Stimulated activated naive CD4-positive, alpha-beta T cell treated with Interleukin-2 at 50 U/mL for 16 hours (primary cell): ENCODE measurements at places on chromosomes 6 and 20.

DNA sequence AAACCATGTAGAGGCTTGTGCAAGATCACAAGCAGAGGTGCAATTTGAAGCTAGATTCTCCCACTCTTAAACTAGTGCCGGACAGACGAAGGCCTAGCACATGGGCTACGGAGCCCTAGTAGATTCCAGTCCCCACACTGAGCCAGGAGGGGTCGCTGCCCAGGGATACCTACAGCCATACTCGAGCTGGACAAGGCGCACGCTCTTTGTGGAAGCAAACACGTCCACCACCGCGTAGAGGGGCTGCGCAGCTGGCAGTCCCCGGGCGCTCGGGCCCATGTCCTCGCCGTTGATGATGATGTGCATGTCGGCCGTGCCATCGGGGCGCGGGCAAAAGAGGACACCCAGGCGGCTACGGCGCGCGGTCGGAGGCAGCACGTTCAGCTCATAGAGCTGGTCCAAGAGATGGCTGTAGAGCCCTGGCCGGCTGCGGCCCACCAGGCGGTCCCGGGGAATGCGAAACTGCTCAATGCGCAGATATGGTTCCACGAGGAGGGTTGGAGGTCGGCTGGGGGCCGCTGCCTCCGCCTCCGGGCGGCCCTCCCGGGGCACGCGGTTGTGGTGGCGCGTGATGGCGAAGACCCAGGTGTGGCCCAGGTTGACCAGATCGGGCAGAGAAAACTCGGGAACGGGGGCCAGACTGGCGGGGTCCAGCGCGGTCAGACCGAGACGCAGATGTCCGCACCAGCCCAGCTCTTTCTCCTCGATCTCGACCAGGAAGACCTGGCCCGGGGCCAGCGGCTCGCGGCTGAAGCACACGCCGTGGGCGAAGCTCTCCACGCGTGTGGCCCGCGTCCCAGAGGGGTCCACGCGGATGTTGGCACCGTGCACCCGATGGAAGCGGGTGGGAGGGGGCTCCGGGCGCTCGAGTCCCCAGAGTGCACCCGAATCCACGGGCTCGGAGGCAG is 677 bp downstream of the NEURL2 start:
- peak; percentile 24 for DNase-seq

- DNase-seq: no peak
Measured at GRCh38 chr6:139640448-139640847, 266.0 kb upstream of the CITED2 start.

DNA sequence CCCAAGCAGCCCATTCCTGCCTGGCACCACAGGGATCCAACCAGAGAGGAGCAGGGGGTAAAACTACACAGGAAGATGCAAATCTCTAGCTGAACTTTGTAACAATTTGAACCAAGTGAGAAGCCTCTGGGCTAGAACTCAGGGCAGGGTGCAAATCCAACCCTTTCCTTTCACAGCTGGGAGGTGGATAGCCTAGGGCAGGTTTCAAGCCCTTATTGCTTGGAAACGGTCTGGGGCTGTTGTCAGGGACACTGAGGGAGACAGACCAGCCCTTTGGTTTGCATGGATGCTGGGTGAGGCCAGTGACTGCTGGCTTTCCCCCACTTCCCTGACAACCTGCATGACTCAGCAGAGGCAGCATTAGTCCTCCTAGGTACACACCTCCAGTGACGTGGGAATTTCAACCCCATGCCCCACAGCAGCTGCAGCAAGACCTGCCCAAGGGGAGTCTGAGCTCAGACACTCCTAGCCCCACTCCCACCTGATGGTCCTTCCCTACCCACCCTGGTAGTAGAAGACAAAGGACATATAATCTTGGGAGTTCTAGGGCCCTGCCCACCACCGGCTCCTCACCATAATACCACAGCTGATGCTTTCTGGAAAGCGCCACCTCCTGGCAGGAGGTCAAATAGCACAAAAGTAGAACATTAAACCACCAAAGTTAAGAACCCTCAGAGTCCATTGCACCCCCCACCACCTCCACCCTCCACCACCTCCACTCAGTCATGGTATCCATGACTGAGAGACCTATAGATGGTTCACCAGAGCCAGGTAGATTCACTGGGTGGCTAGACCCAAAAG is 797.7 kb upstream of the MAN1A1 start:
- no peak for DNase-seq

DNA sequence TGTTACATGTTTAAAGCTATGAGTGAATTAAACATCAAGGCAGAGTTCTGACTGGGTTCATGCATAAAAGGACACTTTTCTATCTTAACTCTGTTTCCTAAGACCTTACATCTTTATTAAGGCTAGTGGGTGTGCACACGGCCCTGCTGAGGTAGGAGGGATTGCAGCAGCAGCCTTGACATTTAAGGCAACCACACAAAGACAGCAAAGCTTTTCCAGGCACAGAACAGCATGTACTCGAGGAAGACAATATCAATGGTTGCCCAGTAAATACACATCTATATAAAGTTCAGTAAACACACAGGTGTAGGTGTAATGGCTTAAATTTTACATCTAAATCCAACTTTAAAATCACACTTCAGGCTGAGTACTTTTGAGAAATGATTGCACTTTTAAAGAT is 79.8 kb upstream of the LOC128125822 start:
- DNase-seq: no peak

GRCh38 chr6:30565772-30566171 is 5.5 kb upstream of the ABCF1 start:
- DNase-seq: no peak

DNA sequence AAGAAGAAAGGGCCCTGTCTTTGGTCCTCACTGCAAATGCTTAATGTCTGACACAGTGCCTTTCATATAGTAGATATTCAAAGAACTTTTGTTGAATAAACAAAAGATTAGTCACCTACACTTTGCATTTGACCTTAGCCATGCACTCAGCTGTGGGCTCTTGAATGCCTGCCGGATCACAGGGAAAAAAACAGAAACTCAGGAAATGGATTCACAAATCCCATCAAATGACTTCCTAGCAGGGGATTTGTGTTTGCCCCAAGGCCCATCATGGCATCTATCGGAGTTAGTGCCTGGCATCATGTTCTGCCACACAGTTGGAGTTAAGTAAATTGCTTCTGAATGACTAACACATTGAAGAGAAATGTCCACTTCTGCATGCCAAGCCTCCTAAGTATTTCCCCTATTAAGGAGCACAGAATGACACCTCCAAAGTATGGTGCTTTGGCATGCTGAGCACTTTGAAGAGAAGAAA is 72.3 kb upstream of the DST start:
- DNase-seq: no peak

DNA sequence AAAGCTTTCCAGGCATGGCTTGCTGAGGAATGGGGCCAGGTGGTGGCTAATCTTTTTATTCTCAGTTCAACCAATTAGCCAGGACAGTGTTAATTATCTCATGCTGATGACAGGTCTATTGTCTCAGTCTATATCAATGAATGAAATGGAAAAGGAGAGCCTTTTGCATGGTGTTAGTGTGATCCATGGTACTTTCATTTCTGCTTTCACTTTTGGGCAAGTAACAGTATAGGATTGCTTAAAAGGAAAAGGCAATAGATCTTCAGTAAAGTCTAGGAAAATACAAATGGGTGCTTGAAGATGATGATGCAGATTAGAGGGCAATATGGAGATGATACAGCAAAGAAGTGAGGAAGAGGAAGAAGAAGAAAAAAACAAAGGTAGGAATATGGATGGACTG is 430.3 kb downstream of the TFAP2A start:
- DNase-seq: no peak

DNA sequence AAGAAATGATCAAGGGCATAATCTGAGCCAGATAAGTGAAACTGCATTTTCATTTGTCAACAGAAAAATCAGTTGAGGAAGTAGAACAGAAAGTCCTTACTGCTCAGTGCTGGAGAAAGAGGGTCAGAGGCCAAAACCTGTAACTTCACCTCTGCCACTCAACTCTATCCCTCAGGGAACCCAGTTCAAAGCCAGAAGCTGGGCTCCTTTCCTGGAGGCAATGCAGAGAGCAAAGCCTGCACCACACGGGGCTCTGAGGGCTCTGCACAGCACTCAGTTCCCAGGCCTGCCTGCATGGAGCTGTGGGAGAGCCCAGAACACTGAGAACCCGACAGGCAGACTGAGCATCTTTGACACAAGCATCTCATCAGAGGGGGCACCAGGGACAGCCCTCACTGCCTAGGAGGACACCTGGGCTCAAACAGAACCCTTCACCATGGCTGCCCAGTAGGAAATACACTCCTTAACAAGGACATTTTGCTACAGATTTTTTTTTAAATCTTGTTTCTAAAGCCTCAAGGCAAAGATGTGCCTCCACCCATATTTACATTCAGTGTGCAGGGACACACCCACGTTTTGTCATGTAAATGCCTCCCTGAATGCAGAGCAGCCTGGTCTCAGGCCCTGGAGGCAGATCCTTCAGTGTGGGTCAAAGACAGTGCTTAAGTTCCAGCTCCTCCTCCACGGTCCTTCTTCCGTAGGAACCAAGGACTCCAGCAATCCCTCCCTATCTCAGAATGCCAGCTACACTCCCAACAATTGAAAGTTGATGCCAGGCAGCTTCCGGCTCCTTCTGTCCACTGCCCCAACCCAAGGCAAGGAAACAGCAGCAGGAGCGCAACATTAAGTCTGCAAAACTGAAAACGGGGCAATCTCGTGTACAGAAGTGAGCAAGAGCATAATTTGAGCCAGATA is 6.6 kb downstream of the RNASET2 start:
- no peak for DNase-seq

DNA sequence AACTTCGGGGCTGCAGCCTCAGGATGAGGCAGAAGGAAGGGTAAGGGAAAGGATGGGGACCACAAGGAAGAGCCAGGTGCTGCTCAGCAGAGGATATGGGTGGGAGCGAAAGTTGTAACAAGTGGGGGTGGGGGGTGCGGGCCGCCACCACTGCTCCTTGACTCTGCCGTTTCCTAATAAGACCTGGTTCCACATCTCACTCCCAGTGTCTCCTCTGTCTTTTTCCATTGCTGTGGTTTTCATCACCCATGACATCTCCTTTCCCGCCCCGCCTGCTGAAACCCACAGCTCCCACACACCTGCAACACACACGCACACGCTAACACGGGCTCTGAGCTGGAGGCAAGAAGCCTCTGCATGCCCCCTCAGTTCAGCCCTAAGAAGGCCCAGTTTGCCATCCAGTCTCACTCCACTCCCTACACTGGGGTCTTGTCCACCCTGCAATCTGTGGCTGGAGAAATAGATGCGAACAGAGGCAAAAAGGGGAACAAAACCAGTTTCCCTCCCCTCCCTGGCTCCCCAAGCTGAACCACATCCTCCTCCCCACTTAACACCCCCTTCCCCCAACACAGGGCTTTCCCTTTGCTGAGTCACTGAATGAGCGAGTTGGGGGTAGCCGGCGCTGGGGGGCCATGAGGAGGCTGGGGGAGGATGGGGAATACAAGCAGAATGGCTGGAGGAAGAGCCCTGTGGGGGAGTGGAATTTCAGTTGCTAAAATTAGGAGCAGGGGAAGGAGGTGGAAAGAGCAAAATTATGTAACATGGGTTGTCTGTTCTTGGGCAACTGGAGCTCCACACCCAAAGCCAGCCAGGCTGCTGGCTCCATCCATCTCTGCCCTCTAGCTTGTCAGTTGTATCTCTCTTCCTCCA is 11.5 kb downstream of the NFKBIL1 start:
- DNase-seq: peak; percentile 78

- no peak for DNase-seq
Measured at GRCh38 chr6:47407300-47408281, 70.0 kb upstream of the CD2AP start.

DNA sequence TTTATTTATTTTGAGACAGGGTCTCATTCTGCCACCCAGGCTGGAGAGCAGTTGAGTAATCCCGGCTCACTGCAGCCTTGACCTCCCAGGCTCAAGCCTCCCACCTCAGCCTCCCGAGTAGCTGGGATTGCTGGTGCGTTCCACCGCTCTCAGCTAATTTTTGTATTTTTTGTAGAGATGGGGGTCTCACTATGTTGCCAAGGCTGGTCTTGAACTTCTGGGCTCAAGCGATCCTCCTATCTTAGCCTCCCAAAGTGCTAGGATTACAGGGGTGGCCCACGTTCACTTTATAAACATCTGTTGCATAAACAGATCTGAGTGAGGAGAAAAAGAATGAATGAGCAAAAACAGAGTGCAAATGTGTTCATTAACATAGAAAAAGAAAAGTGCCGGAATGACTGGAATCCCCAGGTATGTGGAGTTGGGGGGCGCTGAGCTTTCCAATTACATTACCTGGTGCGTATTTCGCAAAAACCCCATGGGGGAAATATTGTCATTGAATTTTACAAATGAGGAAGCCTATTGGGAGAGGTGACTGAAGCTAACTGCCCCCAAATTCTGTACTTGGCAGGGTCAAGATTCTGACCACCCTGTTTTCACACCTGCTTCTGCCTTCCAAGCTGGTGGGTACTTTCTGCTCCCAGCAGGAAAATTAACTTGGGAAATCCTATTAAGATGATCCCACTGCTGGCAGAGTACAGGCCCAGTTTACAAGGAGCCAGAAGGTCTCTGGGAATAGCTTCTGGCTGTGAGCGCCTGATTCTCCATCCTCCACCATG is 207.7 kb upstream of the JARID2 start:
- no peak for DNase-seq

- no peak for DNase-seq
Measured at GRCh38 chr20:58084566-58084965, 143.9 kb downstream of the ANKRD60 start.

DNA sequence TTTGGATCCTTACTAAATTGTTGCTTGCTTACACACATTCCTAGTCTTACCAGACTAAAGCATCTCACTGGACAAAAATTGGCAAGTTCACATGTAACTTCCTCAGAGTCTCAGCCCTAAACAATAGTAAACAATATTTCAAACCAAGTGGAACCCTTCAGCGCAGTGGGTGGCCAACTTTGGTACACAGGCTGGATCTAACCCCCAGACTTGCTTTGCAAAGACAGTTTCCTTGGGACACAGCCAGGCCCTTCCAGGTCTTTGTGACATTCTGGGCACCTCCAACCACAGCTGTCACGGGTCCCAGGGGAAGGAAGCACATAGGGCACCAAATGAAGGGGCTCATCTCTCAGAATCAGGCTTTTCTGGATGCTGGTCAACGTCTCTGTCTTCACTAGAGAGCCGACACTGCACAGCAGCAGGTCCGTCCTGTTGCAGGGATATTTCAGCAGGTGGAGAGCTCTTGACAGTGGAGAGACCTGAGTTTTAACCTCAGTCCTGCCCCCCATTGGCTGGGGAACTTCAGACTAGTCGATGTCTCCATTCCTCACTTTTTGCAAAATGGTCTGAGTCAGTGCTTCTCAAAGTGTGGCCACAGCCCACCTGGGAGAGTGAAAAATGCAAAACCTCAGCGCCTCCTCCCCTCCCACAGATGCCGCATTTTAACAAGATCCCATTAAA is 91.4 kb downstream of the BFSP1 start:
- DNase-seq: no peak

DNA sequence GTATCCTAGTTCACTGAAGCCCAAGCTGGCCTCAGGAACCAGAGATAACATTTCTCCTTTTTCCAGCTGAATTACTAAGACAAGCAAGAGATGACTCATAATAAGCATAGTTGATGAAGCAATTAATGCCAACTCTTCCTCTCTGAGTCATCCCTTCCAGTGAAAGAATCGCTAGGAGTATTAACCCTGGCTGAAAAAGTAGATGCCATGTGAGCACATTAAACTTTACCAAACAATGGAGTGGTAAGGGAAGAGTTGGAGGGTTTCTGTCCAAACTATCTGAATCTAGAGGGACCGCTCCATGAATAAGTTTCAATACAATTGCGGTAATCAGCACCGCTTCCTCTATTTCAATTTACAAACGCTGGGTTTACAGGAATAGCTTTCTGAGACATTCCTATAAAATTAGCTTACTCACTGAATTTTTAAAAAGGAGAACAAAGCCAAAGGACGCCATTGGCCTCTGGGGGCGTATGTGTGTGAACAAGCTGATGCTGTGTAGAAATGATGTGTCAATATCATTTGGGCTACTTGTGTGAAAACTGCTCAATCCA is 48.3 kb downstream of the ATXN1 start:
- peak; percentile 33 for DNase-seq

GRCh38 chr6:162056745-162057144 is 670.8 kb downstream of the PRKN start:
- DNase-seq: no peak
